Epithelial cell of proximal tubule (primary cell): ENCODE measurements at places on chromosomes 13 and 19.

DNA sequence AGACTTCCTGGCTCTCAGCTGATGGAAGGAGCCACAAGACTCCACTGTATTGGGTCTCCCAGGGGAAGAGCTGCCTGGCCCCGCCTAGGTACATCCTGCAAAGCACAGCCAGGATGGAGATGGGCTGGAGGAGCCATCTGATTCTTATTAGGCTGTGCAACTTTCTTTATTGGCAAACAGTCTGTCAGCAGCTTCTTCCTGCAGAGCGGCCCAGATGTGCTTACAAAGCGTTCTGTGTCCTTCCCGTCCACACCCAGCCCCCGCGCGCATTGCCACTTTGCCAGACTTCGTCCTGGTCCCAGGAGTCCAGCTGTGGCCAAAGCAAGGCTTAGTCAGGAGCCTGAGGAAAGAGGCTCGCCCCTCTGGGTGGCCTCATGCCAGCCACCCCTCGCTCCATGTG, 409.3 kb downstream of the ZNF536 start:
- DNase-seq: no peak

GRCh38 chr13:98275681-98276171, 98.7 kb upstream of the RNF113B start:
- DNase-seq: no peak

DNA sequence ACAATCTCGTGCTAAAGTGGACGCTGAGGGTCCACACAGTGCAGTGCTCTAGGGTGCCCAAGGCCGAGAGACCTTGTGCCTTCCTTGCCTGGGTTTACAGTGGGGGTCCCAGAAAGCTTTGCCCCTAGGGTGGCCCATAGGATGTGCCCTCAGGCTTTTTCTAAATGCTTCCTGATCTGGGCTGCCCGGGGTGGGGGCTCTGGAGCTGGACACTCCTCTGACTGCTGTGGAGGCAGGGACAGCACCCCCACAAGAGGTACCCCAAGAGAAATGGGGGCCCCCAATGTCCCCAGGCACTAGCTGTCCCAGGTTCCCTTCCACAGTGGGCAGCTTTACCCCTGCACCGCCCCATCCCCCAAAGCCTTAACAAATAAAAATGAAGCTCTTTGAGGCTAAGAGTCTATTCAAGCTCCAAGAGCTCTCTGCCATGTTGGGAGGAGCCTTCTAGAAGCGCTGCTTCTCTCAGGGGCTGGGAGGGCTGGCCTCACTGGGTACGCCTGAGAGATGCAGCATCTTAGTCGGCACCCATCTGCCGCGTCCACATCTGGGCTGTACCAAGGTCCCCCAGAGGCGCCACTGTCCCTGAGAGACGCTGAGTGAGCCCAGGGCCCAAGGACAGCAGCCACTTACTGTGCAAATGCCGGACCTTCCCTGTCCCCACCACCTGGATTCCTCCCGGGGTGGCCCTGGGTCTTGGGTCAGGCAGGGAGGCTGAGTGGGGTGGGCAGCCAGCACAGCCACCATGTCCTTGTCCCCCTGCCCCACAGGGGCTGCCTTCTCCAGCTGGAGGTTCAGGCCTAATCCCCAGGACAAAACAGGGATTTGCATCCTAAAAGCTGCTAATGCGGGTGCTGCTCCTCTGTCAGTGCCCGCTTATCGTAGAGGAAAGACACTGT, 27.4 kb downstream of the CEBPA start:
- no peak for DNase-seq

- no peak for DNase-seq
Observed at GRCh38 chr13:28658539-28658795, 463 bp upstream of the POMP start.

GRCh38 chr19:54207983-54208783, 7.5 kb downstream of the RPS9 start:
- no peak for DNase-seq

GRCh38 chr13:30443957-30444404, 21.7 kb downstream of the UBE2L5 start:
- no peak for DNase-seq

- peak; percentile 99 for DNase-seq
Observed at GRCh38 chr13:87123987-87124784, 547.0 kb upstream of the SLITRK5 start.

DNA sequence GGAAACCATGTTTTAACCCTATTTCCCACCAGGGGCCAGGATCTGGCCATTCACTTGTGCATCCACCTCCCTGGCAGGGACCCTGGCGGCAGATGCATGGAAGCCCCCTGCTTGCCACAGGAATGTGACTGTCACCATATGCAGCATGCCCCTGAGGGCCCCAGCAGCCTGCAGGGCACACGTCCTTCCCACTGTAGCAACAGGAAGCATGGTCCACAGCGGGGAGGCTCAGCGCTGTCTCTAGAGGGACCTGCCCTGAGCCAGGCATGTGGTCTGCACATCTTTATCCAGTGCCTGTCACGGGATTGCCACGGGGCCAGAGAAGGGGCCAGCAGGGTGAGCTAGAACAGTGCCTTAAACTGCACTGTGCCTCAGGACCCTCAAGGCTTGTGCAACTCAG, 34.9 kb upstream of the MCF2L start:
- no peak for DNase-seq

DNA sequence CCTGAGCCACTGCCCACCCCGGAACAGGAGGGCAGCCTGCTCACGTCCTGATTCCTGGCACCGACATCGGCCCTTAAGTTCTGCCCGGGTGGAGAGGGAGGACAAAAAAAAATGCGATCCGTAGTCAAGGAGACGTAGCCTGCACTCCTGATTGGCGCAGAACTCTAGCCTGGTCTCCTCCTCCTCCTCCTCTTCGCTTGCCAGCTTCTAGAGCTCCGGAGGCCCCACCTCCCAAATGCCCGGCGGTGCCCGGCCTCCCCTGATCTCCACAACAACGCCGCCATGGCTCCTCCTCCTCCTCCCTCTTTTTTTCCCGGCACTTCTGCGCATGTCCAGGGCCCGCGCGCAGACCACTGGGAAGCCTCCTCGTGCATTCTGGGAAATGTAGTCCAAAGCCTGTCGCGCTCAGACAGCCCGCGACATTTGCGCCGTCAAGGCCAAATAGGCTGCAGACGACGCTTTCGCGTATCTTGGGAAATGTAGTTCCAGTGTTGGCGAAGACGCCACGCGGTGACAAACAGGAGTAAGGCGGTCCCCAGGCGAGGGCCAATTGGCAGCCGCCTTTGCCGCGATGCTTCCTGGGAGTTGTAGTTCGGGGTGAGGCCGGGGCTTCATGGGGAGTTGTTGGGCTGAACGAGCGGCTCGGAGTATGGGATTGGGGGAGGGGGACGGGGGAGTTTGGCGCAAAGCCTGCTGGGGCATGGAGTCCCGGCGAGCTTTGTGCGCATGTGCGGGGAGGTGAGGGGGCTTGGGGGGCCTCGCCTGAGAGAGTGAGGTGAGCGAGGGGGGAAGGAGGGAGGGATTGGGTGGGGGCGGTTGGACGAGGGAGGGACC, at the start of gene ZNF444:
TSS of gene ZNF444 (plus strand) at position 705 of the 834 bp plus-strand sequence. CDS start 5,625 bp downstream, outside the sequence.
- DNase-seq: peak; percentile 91

- no peak for DNase-seq
Observed at GRCh38 chr19:46533621-46534081, 38.0 kb upstream of the PNMA8B start.

- no peak for DNase-seq
Observed at GRCh38 chr19:15371786-15372380, 7.7 kb downstream of the AKAP8 start.

- no peak for DNase-seq
Observed at GRCh38 chr19:17357078-17357666, 19.8 kb downstream of the GTPBP3 start.

DNA sequence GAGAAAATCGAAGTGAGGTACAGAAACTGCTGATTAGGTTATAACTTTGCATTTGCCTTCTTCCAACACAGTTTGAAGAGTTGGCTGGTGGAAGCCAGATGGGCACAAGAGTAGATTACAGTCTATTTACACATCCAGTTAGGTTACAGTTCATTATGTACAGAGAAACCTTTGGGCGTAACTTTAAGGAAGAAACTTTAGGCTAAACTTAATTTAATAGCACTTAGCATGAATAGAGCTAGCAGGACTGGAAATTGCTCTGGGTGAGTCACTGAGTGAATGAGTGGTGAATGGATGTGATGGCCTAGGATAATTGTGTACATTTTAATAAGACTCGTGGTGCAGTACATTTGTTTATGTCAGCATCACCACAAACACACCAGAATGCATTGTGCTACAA, 62.9 kb upstream of the KLHL1 start:
- no peak for DNase-seq

DNA sequence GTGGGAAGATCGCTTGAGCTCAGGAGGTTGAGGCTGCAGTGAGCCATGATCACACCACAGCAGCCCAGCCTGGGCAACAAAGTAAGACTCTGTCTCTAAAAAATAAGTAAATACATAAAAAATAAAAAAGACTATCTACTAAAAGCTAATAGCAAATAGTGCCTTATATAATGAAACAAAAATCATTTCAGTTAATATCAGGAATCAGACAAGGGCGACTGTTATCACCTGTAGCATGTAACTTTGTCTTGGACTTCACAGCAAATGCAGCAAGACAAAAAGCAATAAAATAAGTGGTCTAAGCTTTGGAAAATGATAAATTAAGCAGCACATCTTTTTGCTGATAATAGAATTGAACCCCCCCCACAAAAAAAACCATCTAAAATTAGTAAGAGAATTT, 21.2 kb upstream of the GPI start:
- DNase-seq: no peak
